CD4-positive, alpha-beta T cell treated with Interleukin-2 at 100 ng/mL for 4 hours (primary cell): ENCODE measurements at places on chromosomes 2 and 18.

GRCh38 chr2:202104286-202104870 is 31.3 kb downstream of the KIAA2012 start:
- DNase-seq, result no peak

DNA sequence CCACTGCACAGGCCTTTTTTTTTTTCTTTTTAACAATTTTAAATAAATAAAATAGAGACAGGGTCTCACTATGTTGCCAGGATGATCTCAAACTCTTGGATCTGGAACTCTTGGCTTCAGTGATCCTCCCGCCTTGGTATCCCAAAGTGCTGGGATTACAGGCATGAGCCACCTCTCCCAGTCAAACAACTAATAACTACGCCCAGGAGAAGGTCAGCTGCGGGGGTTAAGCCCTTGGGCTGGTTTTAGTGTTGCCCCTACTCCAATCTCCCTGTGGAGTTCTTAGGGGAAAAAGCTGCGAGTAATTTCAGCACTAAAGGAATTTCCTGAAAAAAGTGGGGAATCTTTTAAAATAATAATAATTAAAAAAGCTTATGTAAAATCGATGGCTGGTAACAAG is 96.4 kb upstream of the XPO1 start:
- no peak for DNase-seq

GRCh38 chr2:37875403-37875906 is 49.6 kb upstream of the RMDN2 start:
- no peak for DNase-seq

DNA sequence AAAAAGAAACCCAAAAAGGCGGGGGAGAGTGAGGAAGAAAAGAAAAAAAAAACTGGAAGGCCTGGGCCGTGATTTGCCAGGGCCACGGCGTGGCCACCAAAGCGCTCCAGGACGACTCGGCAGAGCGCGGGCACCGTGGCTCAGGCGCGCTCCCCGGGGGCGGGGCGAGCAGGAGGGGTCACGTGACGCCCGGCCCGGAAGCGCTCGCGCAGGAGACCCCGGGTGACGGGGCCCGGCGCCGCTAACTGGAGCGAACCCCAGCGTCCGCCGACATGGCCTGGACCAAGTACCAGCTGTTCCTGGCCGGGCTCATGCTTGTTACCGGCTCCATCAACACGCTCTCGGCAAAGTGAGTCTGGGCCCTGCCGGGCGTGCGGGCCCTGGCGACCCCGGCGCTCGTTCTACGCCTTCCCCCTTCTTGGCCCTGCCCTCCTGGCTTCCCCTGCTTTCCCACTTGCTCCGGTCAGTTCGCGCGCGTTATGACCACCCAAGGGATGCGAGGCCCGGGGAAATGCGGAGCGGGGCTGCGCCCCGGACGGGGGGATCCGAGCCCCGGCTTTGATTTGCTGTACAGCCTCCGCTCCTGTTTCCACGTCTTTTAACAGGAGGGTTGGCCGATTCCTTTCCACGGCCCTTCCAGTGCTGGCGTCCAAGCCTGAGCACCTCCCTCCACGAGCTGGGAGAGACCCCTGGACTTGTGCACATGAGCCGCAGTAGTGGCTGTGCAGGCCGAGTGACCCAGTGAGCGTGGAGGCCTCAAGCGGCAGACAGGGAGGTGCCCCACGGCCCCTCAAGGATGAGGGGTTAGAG is at the start of gene SLC35F6:
TSS of gene SLC35F6 (plus strand) at position 207 of the 810 bp plus-strand sequence. CDS start at position 273, 66 bp downstream.
- DNase-seq, result peak; percentile 76

DNA sequence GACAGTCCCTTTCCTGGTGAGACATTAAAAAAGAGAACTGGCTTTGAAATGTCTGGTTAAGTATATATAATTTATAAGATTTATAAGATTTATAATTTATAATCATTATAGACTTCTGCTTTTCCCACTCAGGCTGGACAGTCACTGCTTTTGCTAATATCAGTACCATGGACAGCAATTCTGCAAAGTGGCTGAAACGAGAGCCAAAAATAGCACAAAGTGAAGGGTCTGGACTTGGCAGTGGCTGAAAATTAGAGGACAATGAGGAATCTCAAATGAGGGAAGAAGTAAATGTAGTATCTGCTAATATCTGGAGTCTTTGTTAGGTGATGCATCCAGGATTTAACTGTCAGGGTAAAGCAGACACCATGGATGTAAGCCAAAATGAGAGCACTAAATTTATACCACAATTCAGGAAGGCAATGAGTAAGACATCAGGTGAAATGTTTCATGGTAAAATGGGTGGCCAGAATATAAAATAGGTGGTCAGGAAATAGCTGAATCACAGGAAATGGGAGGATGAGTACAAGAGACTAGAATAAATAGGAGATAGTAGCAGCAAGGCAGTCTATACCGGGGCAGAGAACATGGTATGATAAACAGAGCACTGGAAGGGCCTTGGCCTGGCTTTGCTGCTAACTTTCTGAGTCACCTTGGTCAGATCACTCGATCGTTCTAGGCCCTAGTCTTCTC is 39.6 kb upstream of the BOD1L2 start:
- no peak for DNase-seq

DNA sequence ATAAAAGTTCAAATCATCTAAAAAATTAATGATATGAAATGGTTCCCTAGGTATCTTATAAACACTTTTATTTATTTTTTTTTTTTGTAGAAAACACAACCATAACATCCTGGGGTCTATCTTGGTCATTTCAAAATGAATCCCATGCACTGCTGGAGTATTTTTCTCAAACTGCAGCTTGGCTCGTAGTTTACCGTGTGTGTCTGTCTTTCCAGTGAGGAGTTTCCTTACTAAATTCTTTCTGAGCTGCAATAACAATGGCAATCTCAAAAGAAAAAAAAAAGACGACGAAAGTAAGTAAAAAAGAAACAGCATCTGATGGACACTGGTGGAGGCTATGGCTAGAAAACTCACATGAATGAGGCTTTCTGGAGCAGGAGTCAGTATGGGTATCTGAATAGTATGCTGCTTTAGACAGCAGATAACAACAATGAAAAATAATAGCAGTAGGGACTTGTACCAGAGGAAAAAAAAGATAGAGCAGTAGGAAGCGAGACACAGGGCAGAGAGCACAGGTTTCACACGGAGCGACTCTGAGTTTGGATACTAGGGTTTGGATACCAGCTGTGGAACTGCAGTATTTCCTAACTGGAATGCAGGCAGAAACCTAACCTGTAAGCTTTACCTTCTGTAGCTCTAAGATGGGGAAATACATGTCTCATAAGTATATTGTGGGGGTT is 43.5 kb downstream of the CALCRL start:
- DNase-seq, result no peak

- no peak for DNase-seq
These were observed 48.8 kb downstream of the C2orf42 start for GRCh38 chr2:70141902-70142589.

DNA sequence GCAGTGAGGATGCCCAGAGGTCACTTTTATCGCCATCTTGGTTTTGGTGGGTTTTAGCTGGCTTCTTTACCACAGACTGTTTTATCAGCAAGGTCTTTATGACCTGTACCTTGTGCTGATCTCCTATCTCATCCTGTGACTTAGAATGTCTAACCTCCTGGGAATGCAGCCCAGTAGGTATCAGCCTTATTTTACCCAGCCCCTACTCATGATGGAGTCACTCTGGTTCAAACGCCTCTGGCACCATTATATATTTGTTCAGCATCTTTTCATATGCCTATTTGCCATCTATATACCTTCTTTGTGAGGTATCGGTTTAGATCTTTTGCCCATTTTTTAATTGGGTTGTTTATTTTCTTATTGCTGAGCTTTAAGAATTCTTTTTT is 7.2 kb upstream of the CCNT2 start:
- DNase-seq, result no peak

- no peak for DNase-seq
These were observed 83.8 kb downstream of the FAM117B start for GRCh38 chr2:202718614-202719013.

DNA sequence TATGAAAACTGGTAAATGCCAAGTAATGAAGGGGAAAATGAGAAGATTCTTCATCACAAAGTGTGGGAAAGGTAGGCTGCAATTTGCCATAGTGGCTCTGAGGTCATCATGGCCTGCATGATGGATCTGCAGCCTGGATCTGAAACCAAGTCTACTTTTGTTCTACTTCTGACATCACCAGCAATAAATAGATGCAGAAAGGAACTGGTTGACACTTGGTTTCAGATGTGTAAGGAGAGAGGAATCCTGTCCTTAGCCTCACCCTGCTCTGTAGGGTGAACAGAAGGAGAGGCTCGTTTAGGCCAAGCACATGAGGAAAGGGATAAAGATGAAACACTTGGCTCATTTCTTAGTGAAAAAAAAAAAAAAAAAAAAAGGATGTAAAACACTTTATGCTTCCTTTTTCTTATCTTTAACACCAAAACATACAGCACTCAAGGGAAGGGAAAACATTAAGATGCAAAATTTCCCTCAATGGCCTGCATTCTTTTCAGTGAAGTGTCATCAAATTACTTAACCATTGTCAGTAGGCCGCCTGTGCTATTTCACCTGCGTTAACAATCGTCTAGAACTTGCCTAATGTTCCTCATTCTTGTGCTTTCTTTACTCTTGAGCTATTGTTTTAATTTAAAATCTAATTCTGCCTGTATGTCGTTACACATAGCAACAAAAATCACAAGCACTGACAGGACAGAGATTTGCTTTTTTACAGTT is 3.9 kb downstream of the NEB start:
- no peak for DNase-seq

DNA sequence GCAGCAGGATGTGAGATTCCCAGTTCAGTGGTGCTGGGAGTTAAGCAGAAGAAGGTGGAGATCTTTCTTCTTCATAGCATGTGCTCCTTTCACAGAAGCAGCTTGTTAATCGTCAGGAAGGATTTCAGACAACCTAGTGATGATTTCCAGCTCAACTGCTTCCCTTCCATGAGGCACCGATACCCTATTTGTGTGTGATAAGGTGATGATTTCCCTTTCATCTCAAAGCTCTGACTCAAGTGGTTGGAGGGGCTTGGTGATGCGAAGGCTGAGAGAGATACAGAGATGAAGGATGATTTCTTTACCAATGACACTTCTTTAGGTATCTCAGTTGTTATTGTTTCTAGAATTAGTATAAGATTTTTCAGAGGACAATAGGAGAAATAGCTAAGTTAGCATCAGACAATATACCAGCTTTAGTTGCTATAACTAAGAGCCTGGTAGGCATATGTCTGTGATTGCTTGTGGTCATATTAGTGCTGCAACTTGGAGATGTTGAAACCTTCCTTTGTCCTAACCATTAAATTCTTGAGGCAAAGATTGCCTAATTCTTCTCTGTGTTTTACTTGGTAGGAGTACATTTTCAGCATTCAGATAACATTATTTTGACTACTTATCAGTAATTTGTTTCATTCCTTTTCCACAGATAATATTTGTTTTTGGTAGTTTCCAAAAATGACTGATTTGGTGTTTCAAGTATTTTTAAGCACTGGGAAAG is 111.3 kb downstream of the PLCL1 start:
- DNase-seq, result no peak

- DNase-seq, result no peak
These were observed 353.9 kb downstream of the CYRIA start for GRCh38 chr2:16311521-16312440.

DNA sequence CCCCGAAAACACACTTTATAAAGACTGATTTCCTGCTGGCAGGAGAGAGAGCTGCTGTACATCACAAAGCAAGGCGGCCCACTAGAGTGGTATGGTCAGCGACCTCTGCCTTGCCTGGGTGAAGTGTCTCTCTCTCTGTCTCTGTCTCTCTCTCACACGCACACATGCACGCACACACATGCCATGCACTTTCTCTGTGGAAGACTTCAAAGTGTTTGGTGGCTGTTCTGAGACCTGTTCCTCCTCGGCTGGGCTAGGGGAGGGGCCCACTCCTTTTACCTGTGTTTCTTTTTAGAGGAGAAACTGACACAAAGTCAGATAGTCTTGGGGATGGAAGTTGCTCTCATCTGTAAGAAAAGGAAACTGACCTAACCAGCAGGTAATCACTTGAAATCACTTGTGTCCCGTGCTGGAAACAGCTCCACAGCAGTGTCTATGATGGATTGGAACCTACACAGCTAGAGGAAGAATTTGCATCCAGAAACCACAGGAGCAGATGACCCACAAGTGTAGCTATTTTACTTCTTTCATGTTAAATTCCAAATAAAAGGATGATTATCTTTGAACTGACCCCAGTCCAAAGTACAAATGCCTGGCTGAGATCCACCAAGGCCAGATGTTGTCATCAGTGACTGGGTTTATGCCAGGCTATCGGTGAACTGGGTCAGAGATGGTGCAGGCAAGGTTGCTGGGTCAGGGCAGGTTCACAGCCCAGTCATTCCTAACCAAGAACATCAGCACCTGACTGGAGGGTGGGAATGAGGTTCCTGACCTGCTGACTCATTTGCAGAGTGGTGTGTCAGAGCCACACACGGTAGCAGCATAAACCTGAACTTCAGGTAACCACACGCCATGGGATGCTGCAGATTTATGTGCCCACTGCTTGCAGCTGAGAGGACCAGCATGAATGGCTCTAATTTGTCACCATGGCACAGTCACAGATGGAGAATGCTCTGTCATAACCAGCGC is 63.0 kb downstream of the NPAS2 start:
- no peak for DNase-seq

GRCh38 chr2:239935789-239936758 is 89.1 kb downstream of the NDUFA10 start:
- DNase-seq, result no peak

GRCh38 chr18:2337552-2338141 is 233.7 kb downstream of the METTL4 start:
- peak; percentile 48 for DNase-seq

DNA sequence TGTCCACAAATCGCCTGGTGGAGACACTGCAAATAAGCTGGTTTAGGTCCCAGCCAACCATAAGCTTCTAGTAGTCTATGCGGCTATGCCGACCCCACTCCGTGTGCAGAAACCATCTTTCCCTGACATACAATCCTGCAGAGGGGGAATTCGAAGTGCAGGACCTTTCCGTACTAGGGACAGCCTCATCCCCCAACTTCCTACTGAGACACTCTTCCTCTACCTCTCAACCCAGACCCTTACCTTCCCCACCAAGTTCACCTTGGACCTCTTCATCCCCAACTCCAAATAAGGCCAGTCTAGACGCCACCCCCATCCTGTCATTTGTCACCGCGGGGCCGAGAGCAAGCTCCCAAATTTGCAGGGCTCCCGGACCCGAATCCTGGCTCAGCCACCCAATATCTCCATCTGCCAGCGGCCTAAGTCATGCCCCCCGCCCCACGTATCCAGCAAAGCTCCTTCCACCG is 496 bp downstream of the SUCLG1 start:
- DNase-seq, result peak; percentile 24

- DNase-seq, result no peak
These were observed 306.1 kb downstream of the CPS1 start for GRCh38 chr2:210862283-210863065.

GRCh38 chr18:8412117-8412516 is 197.1 kb upstream of the RAB12 start:
- no peak for DNase-seq
